ENCODE measurements at places on chromosomes 7 and 10.

DNA sequence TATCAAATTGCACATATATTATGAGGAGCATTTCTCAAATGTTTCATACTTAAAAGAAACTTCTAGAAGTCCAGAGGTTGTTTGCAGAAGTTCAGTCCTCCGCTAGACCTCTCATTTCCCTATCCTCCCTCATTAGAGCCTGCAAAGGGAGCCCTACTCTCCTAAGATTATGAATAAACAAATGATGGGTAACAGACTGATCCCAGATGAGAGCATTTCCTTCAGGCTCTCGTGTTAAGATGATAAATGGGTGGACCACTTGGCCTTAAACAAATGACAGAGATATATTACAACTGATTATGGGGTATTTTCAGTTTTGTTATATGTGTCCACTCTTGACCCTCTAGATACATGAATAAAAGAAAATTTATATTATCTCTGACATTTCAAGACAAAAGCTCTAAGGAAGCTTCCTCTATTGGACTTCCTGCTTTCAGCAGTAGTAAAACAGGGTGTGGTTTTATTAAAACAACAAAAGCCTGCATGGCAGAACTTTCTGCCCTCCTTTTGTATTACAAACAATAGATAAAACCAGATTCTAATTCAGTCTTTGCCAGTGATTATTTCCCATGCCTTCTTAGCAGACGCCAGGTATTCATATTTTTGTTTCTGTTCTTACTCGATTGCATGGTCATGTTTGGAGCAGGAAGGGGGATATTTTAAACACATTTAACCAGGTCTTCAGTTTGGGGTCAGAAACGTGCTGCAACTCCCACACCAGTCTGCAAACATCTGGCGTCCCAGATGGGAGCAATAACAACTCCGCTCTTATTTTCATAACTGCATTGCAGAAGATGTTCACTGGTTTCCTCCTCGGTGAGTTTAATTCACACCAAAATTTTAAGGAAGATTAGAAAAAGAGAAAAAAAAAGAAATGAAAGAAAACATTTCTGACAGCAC, 52.4 kb upstream of the FAM204A start:
- no peak for DNase-seq

- DNase-seq = no peak
Measured at GRCh38 chr10:58237014-58237834, 30.5 kb downstream of the IPMK start.

- DNase-seq = no peak
Measured at GRCh38 chr10:26468291-26468690, 30.1 kb downstream of the APBB1IP start.

- DNase-seq = no peak
Measured at GRCh38 chr7:42338231-42338915, 101.4 kb upstream of the GLI3 start.

DNA sequence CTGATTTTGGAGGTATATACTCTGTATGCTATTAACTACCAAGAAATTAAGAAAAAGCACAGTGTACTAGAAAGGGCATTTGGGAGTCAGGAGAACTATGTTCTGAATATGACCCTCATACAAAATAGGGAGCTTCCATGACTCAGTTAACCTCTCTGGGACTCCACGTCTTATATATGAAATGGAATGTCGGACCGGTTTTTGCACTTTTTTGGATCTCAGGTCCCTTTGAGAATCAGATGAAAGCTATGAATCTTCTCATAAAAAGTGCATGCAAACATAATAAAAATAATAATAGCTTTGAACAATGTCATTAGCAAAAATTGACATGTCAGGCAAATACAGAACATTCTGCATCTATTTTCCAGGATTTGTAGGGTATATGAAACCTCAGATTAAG, 113.0 kb downstream of the ARID5B start:
- no peak for DNase-seq

DNA sequence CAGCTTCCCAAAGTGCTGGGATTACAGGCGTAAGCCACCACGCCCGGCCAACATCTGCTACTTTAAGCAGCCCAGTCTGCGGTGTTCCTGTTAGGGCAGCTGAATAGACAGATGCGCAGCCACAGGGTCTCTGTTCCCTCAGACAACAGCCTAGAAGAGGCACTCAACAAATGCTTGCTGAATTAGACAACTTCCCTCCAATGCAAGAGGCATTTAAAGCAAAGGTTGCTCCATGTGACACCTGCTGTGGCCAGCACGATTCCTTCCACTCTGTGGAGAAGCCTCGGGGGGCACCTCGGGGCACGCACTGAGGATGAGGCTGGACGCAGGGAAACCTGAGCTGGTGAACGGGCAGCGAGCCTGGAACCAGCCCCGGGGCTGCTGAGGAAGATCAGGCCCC, 237.8 kb downstream of the MAD1L1 start:
- no peak for DNase-seq

DNA sequence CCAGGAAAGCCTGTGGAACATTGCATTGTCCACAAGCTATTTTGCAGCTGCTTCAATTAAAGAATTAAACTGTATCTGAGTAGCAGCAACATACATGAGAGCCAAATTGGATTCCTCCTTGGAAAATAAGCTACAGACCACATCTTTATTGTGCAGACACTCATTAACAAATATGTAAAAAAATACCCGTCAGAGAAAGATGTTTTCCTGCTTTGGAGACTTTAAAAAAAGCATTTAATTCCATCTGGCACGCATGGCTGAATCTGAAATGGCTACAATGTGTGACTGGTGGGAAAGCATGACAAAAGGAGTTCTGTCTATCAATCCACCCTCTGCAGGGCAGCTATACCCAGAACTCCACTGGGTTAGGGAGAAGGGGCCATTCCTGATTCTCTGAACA, 73.1 kb upstream of the HPS1 start:
- DNase-seq = no peak

GRCh38 chr7:90648834-90649233, 52.7 kb downstream of the CDK14 start:
- DNase-seq = no peak

DNA sequence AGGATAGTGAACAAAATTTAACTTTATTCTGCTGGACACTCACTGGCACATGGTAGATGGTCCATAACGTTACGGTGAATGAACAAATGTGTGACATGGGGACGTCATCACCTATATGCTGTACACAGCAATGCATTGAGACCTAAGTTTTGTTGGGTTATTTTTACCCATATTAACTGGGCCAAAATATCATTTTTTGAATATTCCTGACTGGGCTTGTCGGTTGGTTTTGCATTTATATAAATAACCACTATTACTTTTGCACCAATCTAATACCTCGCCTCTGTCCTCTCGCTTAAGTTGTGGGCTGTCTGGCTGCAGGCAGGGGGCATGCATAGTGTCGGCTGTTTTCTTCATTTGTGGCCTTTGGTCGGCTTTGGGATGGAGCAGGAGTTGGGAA, 161.7 kb downstream of the USP6NL start:
- no peak for DNase-seq

DNA sequence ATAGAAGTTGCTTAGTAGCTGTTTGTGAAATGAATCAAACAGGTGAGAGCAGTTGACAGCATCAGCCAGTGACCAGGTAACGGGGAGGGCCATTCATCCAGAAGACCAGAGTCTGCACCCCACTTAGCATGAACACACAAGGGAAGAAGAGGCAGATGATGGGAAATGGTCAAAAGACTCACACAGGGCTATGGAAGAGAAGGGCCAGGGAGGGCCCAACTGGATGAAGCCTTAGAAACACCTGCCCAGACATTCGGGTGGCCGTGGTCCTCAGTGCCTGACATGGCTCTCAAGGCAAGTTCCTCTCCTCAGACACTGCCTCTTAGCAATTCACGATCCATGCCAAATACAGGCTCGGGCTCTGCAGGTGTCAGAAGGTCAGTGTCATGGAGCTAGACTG, 354.1 kb downstream of the TCERG1L start:
- DNase-seq = no peak

DNA sequence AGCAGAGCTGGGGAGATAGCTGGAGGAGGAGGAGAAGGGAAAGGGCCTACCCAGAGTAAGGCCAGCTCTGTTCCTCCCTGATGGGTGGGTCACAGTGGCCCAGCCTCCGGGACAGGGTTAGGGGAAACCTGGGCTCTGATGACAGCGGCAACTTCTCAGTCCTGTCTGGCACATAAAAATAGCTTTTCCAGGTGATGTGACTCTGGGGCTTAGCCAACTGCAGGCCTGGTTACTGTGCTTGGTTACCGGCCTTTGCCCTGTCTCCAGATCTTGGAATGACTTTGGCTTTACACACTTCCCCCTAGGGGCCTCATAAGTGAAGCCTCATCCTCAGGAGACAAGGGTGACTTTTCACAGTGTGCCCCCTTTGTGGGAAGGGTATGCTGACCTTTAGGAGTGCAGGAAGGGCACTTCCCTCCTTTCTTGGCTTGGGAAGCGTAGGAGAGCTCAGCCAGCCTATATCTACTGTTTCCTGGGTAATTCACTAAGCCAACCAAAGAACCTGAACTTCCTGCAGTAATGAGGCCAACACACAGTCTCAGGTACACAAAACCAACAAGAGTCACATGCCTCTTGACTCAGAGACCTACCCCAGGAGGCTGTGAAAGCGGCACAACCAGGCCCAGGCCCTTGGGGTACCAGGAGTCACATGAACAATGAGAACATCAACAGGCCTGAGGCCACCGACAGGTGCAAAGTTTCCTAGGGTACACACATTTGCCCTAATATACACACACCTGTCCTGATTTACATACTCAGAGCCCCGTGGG, 11.7 kb upstream of the HILPDA start:
- no peak for DNase-seq

DNA sequence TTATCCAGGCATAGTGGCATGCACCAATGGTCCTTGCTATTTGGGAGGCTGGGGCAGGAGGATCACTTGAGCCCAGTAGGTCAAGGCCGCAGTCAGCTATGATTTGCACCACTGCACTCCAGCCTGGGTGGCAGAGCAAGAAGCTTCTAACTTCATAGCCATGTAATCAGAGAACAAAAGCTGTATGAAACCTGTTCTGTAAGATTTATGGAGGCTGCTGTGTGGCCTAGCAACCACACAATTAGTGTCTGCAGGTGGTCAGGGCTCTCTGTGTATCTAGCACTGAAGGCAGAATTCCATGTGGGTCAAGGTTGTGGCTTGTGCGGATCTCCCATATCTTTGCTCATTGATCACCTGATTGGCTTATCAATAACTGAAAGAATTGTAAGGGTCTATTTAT, 221.5 kb upstream of the FOXK1 start:
- DNase-seq = no peak

DNA sequence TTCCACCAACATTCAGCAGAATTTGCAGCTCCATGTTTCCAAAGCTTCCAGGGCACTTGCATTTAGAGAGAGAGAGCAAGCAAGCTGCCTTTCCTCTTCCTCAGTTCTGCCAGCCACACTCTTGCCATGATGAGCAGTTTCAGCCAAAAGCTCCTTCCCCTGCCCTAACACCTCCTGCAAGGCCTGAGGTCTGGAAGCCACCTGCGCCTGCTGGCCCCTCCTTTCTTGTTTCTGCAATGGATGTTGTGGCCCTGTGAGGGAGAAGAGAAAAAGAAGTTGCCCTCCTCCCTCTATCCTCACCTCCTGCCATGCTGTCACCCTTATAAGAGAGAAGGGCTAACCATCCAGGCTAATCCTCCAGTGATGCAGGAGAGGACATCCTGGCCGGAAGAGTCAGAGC, 48.7 kb downstream of the IKZF1 start:
- no peak for DNase-seq

All from activated CD4-positive, CD25-positive, alpha-beta regulatory T cell (primary cell).